ENCODE measurements at places on chromosomes 1 and 21. TPM values are rescaled to one million over a fixed set of nuclear protein-coding genes. Genes with fewer than 3 reads are reported as not detected.

DNA sequence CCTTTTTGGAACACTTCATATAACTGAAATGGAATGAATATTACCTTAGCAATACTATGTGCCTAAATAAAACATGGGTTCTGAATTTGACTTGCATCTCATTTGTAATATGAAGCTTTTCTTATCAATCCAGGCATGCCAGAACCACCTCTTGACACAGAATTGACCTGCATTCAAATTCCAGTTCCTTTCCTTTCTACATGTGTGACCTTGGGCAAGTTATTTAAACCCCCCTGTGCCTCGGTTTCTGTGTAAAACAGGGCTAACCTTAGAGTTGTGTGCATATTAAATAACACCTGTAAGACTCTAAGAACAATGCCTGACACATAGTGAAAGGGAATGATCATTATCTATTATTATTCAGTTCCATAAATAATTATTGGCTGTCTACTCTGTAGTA lies 2.0 kb upstream of the NOS1AP start:
- no peaks in the 10 kb centered on the region for H3K4me1 ChIP-seq
- no peaks in the 10 kb centered on the region for H3K27me3 ChIP-seq
- no peak overlapping the region for H3K27ac ChIP-seq
- no peak overlapping the region for H3K4me3 ChIP-seq
- no peak for DNase-seq

Gene CNKSR1
- 2.2 TPM for total RNA-seq

DNA sequence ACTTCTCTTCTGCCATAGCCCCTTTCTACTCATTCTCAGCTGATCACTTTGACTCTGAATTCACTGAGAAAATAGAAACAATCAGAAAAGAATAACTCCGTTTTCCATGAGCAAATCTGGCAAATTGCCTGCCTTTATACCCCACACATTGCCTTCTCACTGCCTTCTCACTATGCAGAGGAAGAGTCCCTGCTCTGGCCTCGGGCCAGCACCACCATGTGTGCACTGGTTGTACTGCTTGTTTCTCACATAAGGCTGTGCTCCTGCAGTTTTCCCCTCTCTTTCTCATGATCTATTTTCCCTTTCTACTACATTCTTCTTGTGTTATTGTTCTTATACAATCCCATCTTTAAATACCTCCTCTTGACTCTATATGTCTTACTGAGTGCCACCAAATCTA lies 2.3 kb upstream of the HMGCS2 start:
- H3K27ac ChIP-seq, result no peak overlapping the region
- H3K4me1 ChIP-seq, result no peaks in the 10 kb centered on the region
- H3K27me3 ChIP-seq, result no peaks in the 10 kb centered on the region
- no peak overlapping the region for H3K4me3 ChIP-seq

Gene PRKCZ
- total RNA-seq, result 12.5 TPM

- no peaks in the 10 kb centered on the region for H3K4me1 ChIP-seq
- H3K4me3 ChIP-seq, result no peak overlapping the region
- H3K27ac ChIP-seq, result no peak overlapping the region
- DNase-seq, result no peak
- H3K36me3 ChIP-seq, result no peaks in the 10 kb centered on the region
Observed at GRCh38 chr21:44503901-44504399, 36.0 kb downstream of the KRTAP10-1 start.

Gene AVPR1B
- total RNA-seq, result not detected

DNA sequence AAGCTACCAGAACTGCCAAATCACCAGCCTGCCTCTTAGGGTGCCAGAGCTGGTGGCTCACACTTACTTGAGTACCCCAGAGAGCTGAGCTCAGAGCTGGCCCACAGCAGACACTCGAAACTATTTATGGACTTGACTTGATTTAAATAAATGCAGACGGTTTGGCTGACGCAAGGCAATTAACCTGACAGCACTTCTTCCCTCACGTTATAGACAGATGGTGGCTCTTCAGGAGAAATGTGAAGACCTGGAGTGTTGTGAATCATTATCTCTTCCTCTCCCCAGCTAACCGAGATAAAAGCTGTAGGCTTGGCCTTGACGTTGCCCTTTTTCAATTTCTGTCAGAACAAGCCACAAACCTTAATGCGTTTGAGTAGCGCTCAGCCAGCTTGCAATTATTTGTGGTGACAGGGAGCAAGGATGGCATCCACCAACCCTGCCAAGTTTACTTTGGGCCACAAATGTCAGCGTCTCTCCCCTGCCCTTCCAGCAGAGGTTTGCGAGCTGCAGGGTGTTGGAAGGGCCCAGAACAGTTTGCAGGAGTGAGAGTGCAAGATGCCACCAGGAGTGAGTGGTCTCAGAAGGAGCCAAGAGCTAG lies 34.0 kb upstream of the BCAR3 start:
- no peak overlapping the region for H3K27ac ChIP-seq
- no peaks in the 10 kb centered on the region for H3K4me1 ChIP-seq
- H3K27me3 ChIP-seq, result no peaks in the 10 kb centered on the region
- no peak for DNase-seq
- no peaks in the 10 kb centered on the region for H3K36me3 ChIP-seq

- no peaks in the 10 kb centered on the region for H3K36me3 ChIP-seq
- no peaks in the 10 kb centered on the region for H3K27me3 ChIP-seq
- H3K4me1 ChIP-seq, result no peaks in the 10 kb centered on the region
- no peak for DNase-seq
Observed at GRCh38 chr1:203088441-203088840, 2.6 kb upstream of the MYOG start.

GRCh38 chr1:201085902-201086735 lies 26.1 kb downstream of the CACNA1S start:
- no peak overlapping the region for H3K27ac ChIP-seq

Gene AMY1C
- not detected for total RNA-seq

Gene AXDND1
- total RNA-seq, result 0.48 TPM

DNA sequence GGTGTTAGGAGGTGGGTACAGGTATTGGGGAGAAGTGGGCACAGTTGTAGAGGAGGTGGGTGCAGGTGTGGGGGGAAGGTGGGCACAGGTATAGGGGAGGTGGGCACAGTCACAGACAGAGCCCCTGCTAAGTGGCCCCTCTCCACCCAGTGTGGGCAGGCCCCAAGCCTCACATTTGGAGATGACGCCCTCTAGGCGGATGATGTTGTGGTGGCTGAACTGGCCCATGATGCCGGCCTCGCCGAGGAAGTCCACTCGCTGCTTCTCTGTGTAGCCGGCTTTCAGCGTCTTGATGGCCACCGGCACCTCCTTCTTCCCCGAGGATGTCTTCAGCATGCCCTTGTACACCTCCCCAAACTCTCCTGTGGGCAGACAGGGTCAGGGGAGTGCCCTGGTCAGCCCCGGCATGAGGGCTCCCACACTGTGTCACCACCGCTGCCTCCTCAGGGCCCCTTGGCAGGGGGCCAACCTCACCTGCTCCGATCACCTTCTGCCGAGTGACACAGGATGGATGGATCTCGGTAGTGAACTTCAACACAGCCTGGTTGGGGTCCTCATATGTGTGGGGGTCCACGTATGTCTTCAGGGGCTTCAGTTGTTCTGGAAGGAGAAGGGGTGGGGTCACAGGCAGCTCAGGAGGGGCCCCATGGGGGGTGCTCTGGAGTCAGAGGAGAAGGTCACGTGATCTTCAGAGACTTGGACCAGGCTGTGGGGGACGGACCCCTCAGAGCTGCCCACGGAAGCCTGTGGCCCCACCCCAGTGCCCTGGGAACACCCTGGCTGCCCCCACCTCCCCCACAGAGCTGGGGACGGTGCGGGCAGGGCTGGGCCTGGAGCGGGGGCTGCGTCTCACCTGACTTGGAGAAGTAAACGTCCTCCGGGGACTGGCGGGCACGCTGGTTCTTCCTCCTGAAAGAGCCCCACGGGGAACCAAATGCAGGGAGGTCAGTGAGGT lies 22.6 kb downstream of the EPHA2 start:
- H3K4me3 ChIP-seq, result no peak overlapping the region
- no peaks in the 10 kb centered on the region for H3K36me3 ChIP-seq
- H3K27ac ChIP-seq, result no peak overlapping the region
- no peaks in the 10 kb centered on the region for H3K27me3 ChIP-seq

Gene GNG12
- 87.5 TPM for total RNA-seq

- no peaks in the 10 kb centered on the region for H3K27me3 ChIP-seq
- H3K27ac ChIP-seq, result no peak overlapping the region
- no peak for DNase-seq
- H3K4me3 ChIP-seq, result peak overlapping the region; percentile 53
- no peaks in the 10 kb centered on the region for H3K4me1 ChIP-seq
Observed at GRCh38 chr1:205569411-205570172, 62.2 kb downstream of the ELK4 start.

DNA sequence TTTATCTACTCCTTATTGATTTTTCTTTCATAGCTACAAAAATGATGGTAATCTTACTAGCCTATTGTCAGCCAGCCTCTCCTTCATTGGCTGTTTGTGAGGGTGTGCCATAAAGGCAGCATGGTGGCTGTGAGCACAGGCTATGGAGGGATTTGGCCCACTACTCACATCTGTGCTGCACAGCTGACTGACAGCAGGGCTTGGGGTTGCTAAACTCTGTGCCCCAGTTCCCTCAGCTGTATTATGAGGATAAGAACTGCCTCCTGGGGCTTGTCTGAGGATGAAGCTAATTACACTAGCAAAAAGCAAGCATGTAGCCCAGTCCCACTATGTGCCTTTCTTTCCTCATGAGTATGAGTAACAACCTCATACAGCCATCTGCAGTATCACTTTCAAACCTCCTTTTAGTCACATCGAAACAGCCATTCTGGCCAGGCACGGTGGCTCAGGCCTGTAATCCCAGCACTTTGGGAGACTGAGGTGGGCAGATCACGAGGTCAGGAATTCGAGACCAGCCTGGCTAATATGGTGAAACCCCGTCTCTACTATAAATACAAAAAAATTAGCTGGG lies 66.2 kb downstream of the COQ8A start:
- H3K27ac ChIP-seq, result no peak overlapping the region
- no peak for DNase-seq
- no peaks in the 10 kb centered on the region for H3K4me1 ChIP-seq
- no peaks in the 10 kb centered on the region for H3K36me3 ChIP-seq
- H3K4me3 ChIP-seq, result no peak overlapping the region
- H3K27me3 ChIP-seq, result no peaks in the 10 kb centered on the region

- H3K4me3 ChIP-seq, result no peak overlapping the region
- peak overlapping the region; percentile 84 for H3K27ac ChIP-seq
- no peaks in the 10 kb centered on the region for H3K36me3 ChIP-seq
- DNase-seq, result no peak
- no peaks in the 10 kb centered on the region for H3K27me3 ChIP-seq
Observed at GRCh38 chr1:209815490-209815889, 9.5 kb upstream of the IRF6 start.

GRCh38 chr1:162688521-162688920 lies 56.3 kb downstream of the DDR2 start:
- H3K4me1 ChIP-seq, result peaks cover 7% of the 10 kb centered on the region
- peak overlapping the region; percentile 25 for H3K27ac ChIP-seq
- H3K27me3 ChIP-seq, result no peaks in the 10 kb centered on the region
- no peaks in the 10 kb centered on the region for H3K36me3 ChIP-seq
- DNase-seq, result no peak
- no peak overlapping the region for H3K4me3 ChIP-seq

- DNase-seq, result no peak
- no peaks in the 10 kb centered on the region for H3K27me3 ChIP-seq
- no peak overlapping the region for H3K27ac ChIP-seq
- no peak overlapping the region for H3K4me3 ChIP-seq
Observed at GRCh38 chr1:88917321-88918025, 26.1 kb upstream of the GTF2B start.

GRCh38 chr21:38740090-38740489 lies 65.6 kb upstream of the ETS2 start:
- no peak overlapping the region for H3K27ac ChIP-seq
- DNase-seq, result no peak
- H3K27me3 ChIP-seq, result no peaks in the 10 kb centered on the region
- H3K36me3 ChIP-seq, result no peaks in the 10 kb centered on the region
- no peaks in the 10 kb centered on the region for H3K4me1 ChIP-seq

Gene S100A7
- not detected for total RNA-seq

Measured in breast epithelium (tissue), 4 donors.